Hematopoietic multipotent progenitor cell treated with erythropoietin and hydrocortisone succinate and interleukin-3 and kit ligand, for 6 days (in vitro differentiated cells): ENCODE measurements at places on chromosomes 1 and 21.
A peak's percentile ranks its signal among the peaks of the same experiment; 100 is the strongest.

DNA sequence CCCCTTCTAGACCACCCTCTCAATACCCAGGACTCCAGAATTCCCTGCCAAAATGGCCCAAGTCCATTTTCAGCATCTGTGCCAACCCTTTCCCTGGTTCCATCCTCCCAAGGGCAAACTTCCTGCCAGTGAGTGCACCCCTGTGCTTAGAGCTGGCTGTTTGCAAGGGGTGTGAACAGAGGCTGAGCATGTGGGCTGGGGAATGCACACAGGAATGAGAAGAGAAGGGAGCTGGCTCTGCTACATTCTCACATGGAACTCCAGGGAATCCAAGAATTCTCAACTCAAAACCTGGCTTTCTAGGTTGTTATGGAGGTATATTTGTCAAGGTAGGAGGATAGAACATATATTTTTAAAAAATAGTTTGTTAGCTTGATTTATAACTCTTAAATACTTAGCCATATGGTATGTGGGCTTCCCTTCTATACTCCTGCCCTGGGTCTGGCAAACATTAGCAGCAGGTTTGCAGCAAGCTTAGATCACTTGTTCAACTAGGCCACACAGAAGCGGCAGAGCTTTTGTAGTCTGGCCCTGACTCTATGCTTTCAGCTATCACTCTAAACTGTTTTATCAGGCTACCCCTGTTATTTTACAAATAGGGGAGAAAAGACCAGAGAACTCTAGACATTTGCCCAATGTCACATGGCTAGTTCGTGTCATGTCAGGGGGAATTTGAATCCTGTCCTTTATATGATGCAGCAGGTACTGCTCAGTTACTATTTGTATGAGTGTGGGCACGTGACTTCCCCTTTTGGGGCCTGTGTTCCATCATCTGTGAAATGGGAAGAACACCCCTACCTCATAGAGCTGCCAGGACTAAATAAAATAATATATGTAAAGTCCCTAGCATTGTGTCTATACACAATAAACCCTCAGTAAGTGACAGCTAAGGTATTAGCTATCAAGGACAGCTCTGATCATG, 8.1 kb upstream of the STMN1 start:
- DNase-seq = no peak

DNA sequence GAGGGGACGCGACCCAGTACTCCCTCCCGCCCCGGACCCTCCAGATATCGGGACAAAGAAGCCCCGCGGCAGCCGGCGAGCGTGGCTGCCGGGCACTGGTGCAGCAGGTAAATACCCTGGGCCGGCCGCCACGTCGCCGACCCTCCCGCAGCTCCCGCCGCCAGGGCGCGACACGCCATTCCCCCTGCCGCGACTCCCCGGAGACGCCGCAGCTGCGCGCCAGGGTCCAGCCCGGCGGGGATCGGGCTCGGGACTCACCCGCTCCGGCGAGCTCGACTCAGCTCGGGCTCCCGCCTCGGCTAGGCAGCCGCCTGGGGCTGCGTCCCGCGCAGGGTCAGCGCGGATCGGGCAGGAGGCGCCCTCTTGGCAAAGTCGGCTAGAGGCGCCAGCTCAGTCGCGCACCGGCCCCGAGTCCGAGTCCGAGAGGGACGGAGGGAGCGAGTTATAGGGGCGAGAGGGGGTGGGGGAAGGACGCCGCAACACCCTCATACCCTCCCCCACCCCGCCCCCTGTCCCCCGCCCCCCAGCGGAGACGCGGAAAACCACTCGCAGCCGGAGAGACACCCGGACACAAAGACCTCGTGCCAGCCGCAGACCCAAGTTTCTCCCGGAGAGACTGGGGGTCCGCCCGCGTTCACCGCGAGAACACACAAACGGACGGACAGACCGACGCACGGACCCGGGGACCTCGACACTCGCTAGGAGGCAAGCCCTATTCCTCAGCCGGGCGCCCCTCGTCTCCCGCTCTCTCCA, 985 bp downstream of the SYT6 start:
- peak; percentile 27 for DNase-seq

GRCh38 chr1:148160343-148161052, 8.4 kb upstream of the NBPF11 start:
- no peak for DNase-seq

- DNase-seq = peak; percentile 90
These were observed at the start of gene CR1L for GRCh38 chr1:207644852-207645634. TSS of gene CR1L (plus strand) at chr1:207645133. CDS start at chr1:207645234, 101 bp downstream.

GRCh38 chr1:114009393-114009792, 30.1 kb downstream of the OLFML3 start:
- DNase-seq = no peak

GRCh38 chr21:43731891-43732711, 13.2 kb downstream of the PDXK start:
- no peak for DNase-seq

DNA sequence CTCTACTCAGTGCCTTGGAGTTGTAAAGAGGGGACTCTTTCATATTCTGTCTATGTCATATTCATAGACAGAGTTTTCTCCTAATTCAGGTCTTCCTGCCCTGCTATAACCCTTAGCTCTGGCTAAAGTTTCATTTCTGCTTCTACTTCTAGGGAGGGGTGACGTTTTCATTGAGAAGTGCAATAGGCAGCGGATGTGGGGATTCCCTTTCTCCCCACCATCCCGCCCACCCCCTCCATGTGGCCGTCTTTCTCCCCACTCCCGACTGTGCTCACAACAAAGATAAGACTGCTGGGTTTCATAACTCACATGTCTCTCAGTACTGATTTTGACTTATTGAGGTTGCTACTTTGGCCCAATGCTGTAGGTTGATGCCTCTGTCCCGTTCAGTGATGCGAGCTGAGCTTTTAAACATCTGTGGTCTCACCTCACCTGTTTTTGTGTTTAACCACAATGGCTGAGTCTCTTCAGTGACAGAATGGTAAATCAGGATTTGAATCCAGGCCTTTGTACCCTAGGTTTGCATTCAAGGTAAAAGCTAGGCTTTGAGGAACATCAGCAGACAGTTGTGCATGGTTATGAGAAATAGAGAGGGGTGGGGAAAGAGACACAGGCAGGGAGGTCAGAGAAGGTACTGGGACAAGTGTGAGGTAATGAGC, 7.8 kb upstream of the KIF14 start:
- no peak for DNase-seq

- no peak for DNase-seq
These were observed 7.5 kb downstream of the PPP1R12B start for GRCh38 chr1:202355944-202356553.

GRCh38 chr1:91141858-91142257, 120.0 kb upstream of the ZNF644 start:
- DNase-seq = no peak

- DNase-seq = no peak
These were observed 70.0 kb upstream of the KCNJ15 start for GRCh38 chr21:38186661-38187270.

GRCh38 chr1:203796236-203796605, 798 bp downstream of the ZBED6 start:
- DNase-seq = peak; percentile 65

DNA sequence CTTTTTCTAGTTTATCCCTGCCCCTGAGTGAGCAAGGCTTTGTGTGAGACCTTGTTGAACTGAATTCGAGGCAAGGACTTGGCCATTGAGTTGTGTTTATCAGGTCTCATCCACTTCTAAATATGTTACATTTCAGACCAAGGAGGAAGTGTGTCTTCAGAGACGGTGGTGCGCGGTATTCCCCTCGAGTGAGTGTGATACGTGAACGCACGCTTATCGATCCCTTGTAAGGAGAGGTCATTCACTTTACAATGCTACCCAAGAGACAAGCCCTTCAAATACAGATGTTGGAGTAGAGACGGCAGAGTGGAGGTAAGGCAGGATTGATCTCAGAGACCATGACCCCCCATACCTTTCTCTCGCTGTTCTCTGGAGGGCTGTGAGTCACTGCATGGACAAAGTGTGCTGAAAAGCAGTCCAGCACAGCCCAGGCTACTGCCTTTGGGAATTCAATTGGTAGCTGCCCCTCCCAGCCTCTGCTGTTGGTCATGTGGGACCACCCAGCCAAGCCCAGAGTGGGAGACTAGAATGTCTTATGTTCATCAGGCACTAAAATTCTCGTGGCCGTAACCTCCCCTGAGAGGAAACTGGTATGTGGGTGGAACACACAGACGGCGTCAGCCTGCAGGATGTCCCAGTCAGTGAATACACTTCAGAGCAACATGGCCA, 16.3 kb upstream of the MTARC1 start:
- DNase-seq = no peak

GRCh38 chr1:160046494-160047110, 14.8 kb upstream of the PIGM start:
- peak; percentile 98 for DNase-seq

GRCh38 chr1:12473596-12474362, 144.2 kb downstream of the DHRS3 start:
- no peak for DNase-seq

DNA sequence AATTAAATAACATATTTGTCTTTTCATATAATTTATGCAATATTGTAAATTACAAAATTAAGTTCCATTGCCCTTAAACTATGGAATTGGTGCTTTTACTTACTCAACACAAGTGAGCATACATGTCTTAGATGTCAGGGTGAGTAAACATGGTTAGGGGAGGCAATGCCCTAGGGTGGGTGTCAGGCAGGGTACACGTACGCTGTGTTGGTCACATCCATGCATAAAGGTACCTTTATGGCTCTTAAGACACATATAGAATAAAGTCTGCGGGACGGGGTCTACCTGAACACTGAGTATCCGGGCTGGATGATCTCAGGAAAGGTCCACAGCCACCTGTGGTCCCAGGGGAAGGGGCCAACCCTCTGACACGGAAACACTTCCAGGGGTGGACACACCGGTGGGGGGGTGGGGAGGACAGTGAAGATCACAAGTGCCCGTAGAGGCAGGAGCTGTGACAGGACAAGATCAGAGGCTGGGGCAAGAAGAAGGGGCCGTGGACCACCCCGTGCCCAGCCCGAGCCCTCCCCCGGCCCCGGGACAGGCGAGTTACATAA, 720 bp downstream of the LIN9 start:
- DNase-seq = peak; percentile 60

DNA sequence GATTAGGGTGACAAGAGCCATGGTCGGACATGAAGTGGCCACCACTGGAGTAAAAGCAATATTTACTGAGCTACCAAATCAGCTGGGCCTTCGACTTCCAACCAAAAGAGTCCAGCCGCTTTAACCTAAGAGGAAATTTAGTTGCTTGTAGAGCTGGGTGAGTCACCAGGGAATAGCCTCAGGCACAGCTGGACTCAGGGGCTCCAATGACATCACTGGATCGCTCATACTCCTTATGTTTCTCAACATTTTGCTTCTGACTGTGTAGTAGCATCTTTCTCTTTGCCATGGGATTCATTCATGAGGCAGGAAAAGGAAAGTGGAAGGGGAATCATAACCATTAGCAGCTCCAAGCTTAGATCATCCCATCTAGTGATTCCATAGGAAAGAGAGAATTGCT, 664.4 kb downstream of the MATN1 start:
- no peak for DNase-seq

- DNase-seq = no peak
These were observed 448.8 kb upstream of the VAMP3 start for GRCh38 chr1:7322283-7322785.

- DNase-seq = no peak
These were observed 13.3 kb downstream of the PRSS38 start for GRCh38 chr1:227828786-227829185.

DNA sequence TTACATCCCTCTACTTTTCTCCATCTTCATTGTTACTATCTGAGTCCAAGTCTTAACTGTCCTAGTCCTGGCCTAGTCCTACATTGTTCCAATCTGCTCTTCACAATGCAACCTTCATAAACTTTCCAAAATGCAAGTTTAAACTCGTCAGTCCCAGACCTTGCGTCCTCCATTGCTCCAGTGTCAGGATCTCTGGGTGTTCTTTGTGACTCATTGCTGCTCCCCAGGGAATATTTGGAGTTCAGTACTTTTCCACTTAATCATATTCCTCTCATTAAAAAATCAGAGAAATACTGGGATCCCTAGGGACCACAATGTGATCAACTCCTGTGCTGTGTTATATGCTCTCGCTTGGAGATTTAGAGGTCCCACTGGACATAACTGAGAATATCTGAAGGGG, 18.0 kb upstream of the KPRP start:
- no peak for DNase-seq

DNA sequence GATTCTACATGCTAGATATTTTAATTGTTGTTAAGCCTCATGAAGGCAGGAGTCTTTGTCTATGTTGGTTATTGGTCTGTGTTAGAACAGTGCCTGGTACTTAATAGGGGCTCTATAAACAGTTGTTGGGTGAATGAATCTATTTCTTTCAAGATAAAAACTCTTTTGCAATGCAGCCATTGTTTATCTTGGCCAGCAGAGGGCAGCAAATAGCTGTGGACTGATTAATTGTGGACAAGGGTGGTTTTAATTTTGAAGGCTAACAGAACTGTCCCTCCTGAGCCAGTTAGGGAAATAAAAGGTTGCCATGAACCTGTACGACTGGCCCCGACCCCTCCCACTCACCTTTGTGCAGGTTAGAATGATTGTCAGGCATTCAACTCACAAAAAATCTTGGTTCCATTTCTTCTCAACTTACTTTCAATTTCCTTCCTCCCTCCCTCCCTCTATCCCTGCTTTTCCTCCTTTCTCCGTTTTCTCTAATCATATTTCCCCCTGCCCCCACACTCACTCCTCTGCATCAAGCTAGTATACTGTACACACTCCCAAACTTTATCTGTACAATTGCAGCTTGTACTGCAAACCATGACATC, 66.3 kb upstream of the DIRAS3 start:
- DNase-seq = peak; percentile 70

- DNase-seq = no peak
These were observed 67.8 kb upstream of the SMYD2 start for GRCh38 chr1:214213136-214213535.

DNA sequence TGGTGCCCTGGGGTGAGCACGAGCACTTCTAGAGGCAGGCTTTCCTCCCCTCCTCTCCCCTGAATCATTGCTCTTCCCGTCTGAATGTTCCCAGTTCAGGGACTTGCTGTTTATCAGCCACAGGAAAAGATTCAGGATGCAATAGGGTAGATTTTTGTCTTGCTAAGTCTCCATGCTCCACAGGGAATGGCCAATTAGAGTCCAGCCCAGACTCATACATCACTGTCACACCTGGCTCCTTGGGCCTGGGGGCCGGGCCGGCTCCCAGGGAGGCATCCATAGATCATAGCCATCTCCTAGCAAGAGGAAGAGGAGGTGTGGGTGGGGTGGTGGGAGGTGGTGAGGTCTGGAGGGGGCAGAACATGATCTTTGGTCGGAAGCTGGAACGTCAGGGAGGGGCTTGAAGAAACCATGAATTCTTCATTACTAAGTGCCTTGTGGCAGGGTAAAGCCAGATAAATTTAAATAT, 83.4 kb downstream of the LRRN2 start:
- DNase-seq = no peak

- DNase-seq = no peak
These were observed 45.2 kb downstream of the RPS6KA1 start for GRCh38 chr1:26574719-26575251.

DNA sequence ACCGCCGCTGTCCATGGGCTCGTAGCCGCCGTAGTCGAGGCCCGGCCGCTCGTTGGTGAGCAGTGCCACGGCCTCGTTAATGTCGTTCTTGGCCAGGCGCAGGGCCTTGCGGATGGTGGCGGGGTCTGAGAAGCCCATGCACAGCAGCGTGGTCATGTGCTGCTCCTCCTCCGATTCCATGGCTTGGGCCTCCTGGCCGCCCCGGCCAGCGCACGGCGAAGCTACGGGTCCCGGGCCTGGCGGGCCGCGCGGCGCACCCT, 300 bp downstream of the USP24 start:
- peak; percentile 52 for DNase-seq
